ENCODE measurements at places on chromosomes 3 and 15.

GRCh38 chr3:49021813-49022687, at the start of gene NDUFAF3:
Gene NDUFAF3, plus strand, starts transcription at chr3:49022121. Its CDS starts 24 bp downstream, at chr3:49022145.
- DNase-seq: peak; percentile 91

DNA sequence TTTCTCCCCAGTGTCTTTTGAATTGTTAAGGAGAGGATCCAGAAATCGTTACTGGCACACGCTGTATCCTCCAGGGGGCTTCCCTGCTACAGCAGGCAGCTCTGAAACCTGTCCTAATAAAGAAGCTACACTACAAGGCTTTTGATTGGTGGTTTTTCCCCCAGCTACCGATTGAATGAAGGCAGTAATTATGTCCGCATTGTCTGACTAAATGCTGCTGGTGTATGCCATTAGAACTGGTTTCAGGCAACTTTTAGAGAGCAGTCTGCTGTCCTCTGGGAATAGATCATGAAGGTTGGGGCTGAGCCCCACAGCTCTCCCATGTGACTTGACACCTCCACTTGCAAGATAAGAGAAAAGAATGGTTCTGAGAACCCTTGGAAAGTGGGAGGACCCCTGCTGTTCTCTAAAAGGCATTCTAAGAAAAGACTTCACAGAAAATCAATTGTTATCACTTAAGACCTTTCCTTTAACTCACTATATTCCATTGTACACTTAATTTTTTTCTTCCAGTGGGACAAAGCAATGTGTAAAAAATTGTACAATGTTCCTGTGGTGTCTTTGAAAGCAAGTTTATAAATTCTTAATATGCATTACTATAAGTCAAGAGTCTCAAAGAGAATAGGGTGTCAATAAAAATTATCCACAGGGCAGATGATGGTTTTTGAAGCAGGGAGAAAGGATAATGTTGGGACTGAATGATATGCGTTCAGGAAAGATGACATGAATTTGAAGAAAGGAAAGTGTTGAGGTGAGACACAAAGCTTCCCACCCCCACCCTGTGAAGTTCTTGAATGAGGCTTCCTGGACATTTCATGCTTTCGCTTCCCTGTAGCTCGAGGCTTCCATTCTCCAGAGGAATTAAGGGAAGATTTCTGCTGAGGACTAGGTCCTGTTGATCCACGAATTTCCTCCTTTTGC, 53.0 kb upstream of the DAZL start:
- no peak for DNase-seq

GRCh38 chr3:53815067-53815466, 31.2 kb downstream of the CHDH start:
- no peak for DNase-seq

DNA sequence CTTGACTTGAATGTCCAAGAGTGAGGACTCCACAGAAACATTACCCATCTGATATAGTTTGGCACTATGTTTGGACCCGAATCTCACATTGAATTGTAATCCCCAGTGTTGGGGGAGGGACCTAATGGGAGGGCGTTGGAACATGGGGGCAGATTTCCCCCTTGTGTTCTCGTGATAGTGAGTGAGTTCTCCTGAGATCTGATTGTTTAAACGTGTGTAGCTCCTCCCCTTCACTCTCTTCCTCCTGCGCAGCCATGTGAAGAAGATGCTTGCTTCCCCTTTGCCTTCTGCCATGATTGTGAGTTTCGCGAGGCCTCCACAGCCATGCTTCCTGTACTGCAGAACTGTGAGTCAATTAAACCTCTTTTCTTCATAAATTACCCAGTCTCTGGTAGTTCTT, 273.9 kb upstream of the TBC1D5 start:
- DNase-seq: no peak

- no peak for DNase-seq
These were observed 155.2 kb downstream of the UACA start for GRCh38 chr15:70608144-70608543.

DNA sequence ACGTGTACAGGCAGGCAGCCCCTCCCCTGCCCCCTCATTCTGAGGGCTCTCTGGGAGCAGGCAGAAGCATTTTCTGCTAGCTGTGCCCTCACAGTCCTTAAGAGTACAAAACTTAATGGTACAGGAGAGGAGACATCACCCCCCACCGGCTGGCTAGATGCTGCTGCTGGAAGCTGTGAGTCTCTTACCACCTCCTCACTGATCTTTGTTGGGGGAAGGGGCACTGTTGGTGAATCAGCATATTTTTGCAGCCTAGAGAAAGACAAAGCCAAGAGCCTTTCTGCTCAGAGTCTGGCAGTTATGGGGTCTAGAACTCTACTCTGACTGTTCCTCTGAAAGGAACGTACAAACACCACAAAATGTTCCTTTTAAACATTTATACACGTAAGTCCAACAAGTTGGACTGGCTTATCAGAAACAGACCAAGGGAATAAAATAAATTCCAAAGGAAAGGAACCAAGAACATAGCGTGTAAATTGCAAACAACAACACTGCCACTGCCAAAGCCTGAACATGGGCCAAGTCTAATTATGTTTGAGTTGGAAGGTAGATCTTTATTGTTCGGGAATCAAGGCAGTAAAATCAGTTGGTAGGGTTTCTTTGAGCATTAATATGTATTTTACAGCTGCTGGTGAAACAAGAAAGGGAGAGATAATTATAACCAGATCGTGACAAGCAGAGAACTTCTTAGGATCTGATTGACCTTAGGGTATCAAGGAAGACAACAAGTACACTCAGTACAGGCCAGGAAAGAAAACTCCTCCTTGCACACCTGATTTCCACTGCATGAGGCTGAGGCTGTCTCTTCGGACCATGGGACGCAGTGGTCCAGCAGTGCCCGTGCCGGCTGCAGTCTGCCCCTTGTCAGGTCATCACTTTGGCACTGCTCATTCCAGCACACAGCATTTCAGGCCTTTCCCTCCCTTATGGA, 27.4 kb downstream of the CLK3 start:
- DNase-seq: no peak

- DNase-seq: no peak
These were observed 54.0 kb upstream of the ABHD2 start for GRCh38 chr15:89034305-89034704.

- DNase-seq: no peak
These were observed 254.0 kb upstream of the TBL1XR1 start for GRCh38 chr3:177451301-177451750.

GRCh38 chr3:23431764-23432163, 228.6 kb downstream of the UBE2E2 start:
- DNase-seq: no peak

DNA sequence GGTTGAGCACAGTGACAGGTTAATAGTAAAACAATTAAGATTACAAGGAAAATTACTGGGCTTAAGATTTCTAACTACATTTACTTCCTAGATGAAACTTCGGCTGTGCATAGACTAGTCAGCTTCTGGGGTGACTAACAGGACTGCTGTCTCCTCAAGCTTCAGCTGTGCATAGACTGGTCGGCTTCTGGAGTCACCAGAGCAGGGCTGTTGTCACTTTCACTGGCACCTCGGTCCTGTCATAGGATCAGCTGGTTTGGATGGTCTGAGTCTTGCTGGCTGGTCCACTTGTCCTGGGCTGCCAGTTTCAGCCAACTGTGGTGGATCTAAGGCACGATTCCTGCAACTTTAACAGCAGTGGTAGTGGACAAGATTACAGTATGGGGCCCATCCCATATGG, 23.9 kb upstream of the ACAD9 start:
- no peak for DNase-seq

Measured in CD4-positive, alpha-beta memory T cell (primary cell).